ENCODE measurements at places on chromosomes 16 and 17.

GRCh38 chr16:83968891-83969649, 1.0 kb downstream of the NECAB2 start:
- peaks cover 33% of the 10 kb centered on the region for H3K27me3 ChIP-seq
- peak overlapping the region; percentile 22 for H3K4me3 ChIP-seq
- H3K4me1 ChIP-seq, result no peaks in the 10 kb centered on the region
- no peak overlapping the region for H3K27ac ChIP-seq

GRCh38 chr17:44130693-44131349, 7.4 kb upstream of the HDAC5 start:
- H3K4me3 ChIP-seq, result no peak overlapping the region
- peaks cover 5% of the 10 kb centered on the region for H3K4me1 ChIP-seq
- DNase-seq, result no peak

- peak; percentile 29 for DNase-seq
- peaks cover 34% of the 10 kb centered on the region for H3K4me1 ChIP-seq
- peak overlapping the region; percentile 99 for H3K4me3 ChIP-seq
Measured at GRCh38 chr17:21285164-21286065, 904 bp downstream of the MAP2K3 start.

GRCh38 chr17:7502987-7503386, 18.8 kb downstream of the POLR2A start:
- H3K27me3 ChIP-seq, result no peaks in the 10 kb centered on the region
- no peak for DNase-seq
- peaks cover 47% of the 10 kb centered on the region for H3K36me3 ChIP-seq
- H3K4me1 ChIP-seq, result no peaks in the 10 kb centered on the region

GRCh38 chr16:71623597-71623996, 2.4 kb upstream of the MARVELD3 start:
- H3K4me3 ChIP-seq, result no peak overlapping the region
- no peaks in the 10 kb centered on the region for H3K36me3 ChIP-seq
- no peak overlapping the region for H3K27ac ChIP-seq
- H3K4me1 ChIP-seq, result peaks cover 7% of the 10 kb centered on the region
